ENCODE measurements at places on chromosomes 13 and 19.

- no peak for DNase-seq
Measured at GRCh38 chr19:9936326-9937000, at the start of gene OLFM2. Gene OLFM2 (minus strand): TSS chr19:9936515. CDS start chr19:9936366, 149 bp downstream.

GRCh38 chr13:113835461-113836270 lies 28.2 kb downstream of the GAS6 start:
- DNase-seq = no peak

DNA sequence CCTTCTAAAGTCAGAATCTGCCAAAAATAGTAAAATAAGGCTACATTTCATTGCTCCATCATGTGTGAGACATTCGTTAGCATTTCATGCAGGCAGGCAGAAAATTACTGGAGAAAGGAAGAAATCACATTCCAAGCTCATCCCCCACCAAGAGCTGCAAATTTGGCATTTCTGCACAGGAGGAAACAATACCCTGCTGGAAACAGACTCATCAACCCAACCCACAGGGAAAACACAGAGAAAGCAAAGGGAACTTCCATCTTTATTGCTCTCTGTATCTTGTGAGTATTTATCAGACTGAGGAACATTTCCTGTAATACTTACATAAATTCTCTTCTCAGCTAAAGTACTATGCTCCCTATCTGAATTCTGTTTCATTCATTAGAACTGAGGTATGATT lies 95.7 kb downstream of the KCTD12 start:
- no peak for DNase-seq

- no peak for DNase-seq
Measured at GRCh38 chr19:17286263-17286662, 4.6 kb downstream of the ANKLE1 start.

- DNase-seq = no peak
Measured at GRCh38 chr19:4305659-4306058, 1.3 kb downstream of the FSD1 start.

- no peak for DNase-seq
Measured at GRCh38 chr13:94640721-94641120, 39.1 kb downstream of the GPR180 start.

- no peak for DNase-seq
Measured at GRCh38 chr13:110471833-110472162, 89.7 kb downstream of the RAB20 start.

GRCh38 chr13:43573802-43574514 lies 212.8 kb downstream of the ENOX1 start:
- DNase-seq = no peak

DNA sequence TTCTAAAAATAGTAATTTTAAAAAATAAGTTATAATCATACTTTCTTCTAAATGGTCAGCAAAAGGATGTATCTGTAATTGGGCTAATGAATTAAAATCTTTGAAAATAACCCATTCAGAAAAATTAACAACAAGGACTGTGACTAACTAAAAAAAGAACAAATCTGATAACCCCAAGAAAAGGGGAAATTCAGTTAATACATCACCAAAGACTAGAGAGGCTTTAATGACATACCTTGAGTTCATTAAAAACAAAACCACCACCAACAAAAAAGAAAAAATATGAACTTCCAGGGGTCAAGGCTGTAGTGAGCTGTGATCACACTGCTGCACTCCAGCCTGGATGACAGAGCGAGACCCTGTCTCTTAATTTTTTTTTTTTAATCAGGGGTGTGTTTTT lies 121.8 kb downstream of the TBC1D4 start:
- DNase-seq = no peak

- no peak for DNase-seq
Measured at GRCh38 chr13:32384702-32385101, 43.2 kb downstream of the N4BP2L1 start.

GRCh38 chr13:102176846-102177245 lies 225.0 kb downstream of the FGF14 start:
- no peak for DNase-seq

- no peak for DNase-seq
Measured at GRCh38 chr19:42111384-42111783, 20.9 kb downstream of the POU2F2 start.

- no peak for DNase-seq
Measured at GRCh38 chr19:13022859-13023636, 27.8 kb downstream of the NFIX start.

GRCh38 chr19:46840498-46840942 lies 10.1 kb downstream of the AP2S1 start:
- DNase-seq = no peak

DNA sequence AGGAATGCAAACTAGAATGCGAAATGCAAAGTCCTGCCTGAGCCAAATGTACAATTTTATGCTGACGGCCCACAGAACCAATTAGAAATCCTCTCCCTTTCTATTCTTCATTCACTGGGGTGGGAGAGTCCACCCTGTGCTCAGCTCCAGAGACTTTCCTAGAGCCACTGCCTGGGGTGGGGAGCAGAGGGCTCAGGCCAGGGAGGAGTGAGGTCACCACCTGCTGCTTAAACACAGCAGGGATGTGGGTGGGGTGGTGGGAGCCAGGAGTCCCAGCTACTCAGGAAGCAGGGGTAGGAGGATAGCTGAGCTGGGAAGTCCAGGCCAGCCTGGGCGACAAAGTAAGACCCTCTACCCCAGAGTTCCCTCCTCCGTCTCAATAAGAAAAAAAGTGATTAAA lies 26.9 kb upstream of the ZNF83 start:
- DNase-seq = no peak

DNA sequence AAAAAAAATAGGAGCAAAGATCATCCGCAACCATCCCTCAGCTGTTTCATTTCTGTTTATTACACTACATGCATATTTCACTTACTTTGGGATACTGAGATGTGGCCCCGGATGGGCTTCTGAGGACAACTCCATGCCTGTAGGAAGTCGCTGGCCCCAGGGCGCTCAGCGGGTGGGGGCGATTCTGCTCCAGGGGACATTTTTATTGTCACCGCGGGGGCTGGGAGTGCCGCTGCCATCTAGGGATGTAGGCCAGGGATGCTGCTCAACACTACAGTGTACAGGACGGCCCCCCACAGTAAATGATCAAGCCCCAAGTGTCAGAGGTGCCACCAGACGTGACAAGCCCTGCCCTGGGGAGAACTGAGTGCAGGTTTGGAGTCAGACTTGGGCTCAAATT lies 6.4 kb upstream of the BST2 start:
- no peak for DNase-seq

Data from NCI-H2081 treated with DMSO at 0.1 percent for 48 hours (cell line).